ENCODE measurements at places on chromosomes 2 and 18.

DNA sequence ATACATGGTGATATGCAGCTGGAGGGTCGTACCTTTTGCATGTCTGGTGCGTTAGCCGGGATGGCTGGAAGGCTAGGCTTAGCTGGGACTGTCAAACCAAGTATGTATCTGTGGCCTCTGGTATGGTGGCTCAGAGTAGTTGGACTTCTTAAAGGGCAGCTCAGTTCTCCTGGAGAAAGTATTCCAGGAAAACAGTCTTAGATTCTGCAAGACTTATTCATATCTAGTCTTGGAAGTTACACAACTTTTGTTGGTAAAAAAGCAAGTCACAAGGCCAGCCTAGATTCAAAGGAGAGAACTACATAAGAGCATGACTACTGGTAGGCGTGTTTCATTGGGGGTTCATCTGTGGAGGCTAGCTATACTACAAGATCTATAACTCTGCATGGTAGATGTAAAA, 45.5 kb downstream of the EML4 start:
- no peak for DNase-seq

DNA sequence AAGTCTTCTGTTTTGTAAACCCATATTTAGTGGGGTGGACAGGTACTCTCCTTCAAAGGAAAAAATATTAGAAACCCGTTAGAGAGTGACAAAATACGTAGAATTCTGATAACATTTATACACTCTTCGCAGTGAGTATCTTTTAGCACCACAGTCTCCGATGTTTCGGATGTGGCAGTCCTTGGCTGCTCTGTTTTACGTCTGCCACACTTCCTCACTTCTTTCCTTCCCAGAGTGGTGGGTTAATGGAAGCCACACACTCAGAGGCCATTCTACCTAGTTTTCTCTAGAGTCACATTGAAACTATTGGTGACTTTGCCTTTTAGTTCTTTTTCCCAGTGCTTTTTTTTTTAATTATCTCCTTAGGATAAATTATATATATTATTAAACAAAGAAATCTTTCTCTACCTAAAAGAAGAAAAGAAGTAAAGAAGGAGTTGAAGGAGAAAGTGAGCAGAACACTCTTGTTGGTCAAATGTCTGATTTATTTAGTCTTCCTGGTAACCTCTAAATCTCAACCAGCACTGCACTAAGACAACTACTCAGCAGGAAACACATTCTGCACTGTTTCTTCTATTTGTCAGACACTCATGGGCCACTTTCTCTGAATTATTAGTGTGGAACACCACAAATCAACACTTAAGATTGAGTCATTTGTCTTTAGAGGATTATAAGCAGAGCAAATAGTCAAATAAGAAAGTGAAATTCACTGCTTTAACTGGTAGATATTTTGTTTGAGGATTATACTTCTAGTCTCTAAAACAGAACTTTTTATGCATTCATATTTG, 451.3 kb upstream of the TMEFF2 start:
- DNase-seq, result no peak

GRCh38 chr2:109473616-109474318, 140.0 kb downstream of the SEPTIN10 start:
- DNase-seq, result no peak

DNA sequence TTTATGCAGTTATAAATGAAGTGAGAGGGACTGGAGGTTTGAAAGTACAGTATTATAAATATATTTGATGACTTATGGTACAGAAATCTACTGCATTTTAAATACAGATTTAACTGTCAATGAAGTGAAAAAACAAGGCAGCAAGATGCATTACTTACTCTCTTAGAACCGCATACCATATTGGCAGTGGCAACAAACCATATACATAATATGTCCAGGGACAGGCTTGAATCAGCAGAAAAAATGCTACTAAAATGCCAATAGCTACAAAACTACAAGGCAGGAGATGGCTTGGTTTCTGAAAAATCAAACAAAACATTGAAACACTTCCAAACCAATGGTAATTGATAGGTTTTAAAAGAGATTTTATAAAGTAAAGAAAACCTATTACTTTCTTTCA, 77.2 kb downstream of the PIGN start:
- DNase-seq, result no peak

DNA sequence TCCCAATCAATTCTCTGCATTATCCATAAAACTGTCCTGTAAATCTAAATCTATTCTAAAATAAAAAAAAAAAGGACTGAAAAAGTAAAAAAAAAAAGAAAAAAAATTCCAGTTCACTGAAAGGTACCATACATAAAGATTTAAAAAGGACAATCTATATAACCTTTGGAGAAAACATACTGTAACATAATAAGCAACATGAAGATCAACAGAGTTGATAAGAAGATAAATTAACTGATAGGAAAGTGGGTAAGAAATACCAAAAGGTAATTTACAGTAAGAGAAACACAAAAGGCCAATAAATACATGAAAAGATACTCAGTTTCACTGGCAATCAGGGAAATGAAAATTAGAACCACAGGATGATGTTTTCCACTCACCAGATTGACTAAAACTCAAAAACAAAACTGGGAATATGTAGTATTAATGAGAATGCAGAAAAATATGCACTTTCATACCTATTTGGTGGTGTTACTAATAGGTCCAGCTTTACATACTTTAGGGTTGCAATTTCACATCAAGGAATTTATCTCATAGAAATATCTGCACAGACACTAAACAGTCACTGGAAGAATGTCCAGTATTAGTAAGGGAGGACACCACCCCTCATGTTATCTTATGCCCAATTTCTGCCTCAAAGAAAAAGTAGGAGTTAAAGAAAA, 48.3 kb upstream of the SEMA4C start:
- no peak for DNase-seq

GRCh38 chr2:183490914-183491313, 366.7 kb downstream of the NUP35 start:
- peak; percentile 34 for DNase-seq

DNA sequence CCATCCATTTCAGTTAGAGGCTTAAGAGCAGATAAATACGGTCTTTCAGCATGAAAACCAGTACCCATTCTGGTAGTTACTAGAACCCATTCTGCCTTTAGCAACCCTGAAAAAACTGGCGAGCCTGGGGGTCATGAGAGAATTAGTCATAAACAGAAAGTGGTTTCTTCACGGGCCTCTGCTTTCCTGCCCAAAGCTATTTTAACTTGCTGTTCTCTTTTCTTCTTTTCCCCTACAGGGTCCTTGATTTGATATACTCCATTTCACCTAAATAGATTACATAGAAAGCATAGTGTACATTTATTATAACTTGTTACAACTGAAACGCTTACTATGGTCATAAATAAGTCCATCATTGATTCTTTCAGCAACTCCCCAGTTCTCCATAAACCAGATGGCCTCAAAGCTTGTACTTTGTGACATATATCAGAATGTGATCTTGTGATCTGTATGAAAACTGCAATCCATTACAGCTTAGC, 48.3 kb downstream of the WDFY1 start:
- DNase-seq, result peak; percentile 83

DNA sequence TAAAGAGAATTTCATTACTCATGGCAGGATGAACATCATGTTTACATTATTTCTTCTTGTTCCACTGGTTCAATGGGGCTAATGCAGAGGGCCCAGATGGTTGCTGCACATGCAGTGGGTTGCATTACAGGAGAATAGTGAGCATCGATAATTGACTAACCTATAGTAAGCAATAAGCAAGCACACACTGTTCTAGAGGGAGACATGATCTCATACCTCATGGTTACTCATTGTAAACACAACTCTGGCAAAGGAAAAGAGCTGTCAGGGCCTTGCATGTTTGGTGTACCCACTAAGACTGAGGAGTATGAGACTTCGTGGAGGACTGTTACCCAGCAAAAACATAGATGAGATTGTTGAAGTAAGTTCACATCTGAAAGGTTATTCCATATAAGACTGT, 885.6 kb upstream of the VRK2 start:
- no peak for DNase-seq

DNA sequence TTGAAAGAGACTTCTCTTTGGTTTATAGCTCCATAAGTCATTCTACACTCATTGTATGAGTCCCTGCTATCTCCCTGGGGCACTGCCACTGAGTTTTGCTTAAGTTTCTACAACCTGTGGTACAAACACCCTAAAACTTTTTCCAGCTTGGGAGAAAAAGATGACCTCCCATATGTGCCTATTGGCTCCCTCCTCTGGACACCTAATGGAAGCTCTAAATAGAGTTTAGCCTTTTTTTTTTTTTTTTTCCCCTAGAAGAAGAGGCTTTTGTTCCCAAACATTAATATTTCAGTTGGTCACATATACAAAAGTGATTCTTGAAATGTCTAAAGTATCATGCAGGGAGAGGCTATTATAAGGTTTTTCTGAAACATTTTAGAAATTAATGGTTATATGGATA, 547.2 kb upstream of the TMEFF2 start:
- DNase-seq, result peak; percentile 4

GRCh38 chr2:41867553-41867952, 180.3 kb upstream of the PKDCC start:
- DNase-seq, result no peak

GRCh38 chr2:108623616-108624015, 89.3 kb downstream of the LIMS1 start:
- no peak for DNase-seq

- no peak for DNase-seq
Observed at GRCh38 chr2:122697415-122697814, 942.0 kb downstream of the TSN start.

GRCh38 chr2:148596018-148596417, 48.5 kb upstream of the EPC2 start:
- no peak for DNase-seq

DNA sequence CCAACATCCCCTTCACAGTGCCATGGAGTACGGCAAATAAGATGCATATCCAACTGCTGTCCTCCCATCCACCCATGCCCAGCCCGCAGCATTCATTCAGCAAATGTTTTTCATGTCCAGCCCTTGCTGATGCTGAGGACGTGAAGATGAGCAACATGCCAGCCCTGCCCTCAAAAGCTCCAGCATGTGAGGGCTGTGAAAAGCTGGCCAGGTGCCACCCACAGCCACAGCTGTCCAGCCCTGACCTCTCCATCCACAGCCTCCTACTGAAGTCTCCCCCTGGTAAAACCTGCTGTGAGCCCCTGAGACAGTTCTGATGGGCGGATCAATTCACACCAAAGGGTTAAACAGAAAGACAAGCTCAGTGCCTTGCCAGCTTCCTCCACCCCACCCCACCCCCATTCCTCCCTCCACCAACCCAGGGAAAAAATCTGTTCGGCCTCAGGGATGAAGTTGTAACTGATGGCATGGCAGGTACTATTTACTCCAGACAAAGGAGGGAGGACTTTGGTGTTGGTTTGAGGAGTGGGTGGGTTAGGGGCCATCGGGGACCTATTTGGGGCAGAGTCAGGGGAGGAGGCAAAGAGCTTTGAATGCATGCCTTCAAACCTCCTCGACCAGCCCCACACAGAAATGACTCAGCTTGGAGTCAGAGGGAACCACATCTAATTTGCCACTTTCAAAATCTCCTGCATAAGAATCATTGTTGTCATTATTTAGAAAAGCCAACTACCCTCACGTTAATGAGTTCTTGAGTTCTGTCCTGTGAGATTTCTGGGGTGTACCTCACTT, 4.3 kb downstream of the ZBTB7C start:
- DNase-seq, result peak; percentile 61

- DNase-seq, result peak; percentile 92
Observed at GRCh38 chr2:37196320-37197195, at the start of gene CEBPZOS. TSS of gene CEBPZOS (plus strand) at chr2:37196496. CDS start at chr2:37199705, 3,209 bp downstream.

DNA sequence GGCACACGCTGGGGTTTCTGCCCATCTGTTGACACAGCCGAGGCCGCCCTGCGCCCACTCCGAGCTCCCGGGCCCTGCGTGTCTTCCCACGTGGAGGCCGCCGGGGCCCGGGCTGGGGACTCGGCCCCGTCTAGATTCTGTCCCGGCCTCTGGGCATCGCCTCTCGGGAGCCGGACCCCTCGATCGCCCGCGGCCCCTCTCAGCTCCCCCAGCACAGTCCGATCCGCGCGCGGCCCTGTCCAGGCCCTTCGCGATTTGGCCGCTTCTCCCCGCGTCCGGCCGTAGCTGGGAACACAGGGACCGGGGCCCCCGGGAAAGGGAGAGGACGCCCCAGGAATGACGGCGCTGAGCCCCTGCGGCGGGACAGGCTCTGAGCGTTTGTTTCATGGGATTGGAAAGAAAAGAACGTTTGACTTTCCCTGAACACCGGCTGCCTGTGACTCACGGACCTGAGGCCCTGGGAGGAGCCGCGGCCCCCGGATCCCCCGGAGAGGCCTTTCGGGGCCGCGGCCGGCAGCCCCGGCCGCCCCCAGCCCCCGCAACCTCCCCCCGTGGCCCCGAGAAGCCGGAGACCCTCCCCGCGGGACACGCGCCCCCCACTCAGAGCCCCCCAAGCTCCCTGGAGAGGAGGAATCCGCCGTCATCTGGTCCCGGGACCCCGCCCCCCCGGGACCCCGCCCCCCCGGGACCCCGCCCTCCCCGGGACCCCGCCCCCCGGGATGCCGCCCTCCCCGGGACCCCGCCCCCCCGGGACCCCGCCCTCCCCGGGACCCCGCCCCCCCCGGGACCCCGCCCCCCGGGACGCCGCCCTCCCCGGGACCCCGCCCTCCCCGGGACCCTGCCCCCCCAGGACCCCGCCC, 62.7 kb upstream of the CTDP1 start:
- DNase-seq, result no peak

DNA sequence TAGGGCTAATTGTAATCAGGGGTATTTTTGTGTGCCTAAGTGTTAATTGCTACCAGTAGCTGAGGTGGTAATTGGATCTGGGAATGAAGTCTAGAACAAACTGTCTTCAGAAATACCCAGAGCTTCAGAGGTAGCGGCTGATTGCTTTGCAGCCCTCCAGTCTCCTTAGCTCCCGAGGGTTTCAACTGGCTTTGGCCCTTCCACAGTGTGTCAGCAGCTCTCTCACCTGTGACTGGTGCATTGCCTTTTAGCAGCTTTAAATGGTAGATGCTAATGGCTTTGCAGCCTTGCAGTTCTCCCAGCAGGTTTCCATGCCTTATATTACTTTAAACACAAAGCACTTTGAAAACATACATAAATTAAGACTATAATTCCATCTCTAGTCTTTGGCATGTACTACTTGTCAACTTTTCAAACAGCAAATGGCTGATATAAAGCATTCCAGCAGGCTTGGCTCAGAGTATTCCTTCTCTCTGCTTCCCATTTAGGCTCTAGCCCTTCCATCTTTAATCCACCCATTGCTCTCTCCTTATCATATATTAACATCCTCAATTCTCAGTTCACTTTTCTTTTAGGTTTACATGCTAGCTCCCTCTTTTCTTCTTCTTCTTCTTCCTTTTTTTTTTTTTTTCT, 156.4 kb upstream of the GALNT13 start:
- no peak for DNase-seq

DNA sequence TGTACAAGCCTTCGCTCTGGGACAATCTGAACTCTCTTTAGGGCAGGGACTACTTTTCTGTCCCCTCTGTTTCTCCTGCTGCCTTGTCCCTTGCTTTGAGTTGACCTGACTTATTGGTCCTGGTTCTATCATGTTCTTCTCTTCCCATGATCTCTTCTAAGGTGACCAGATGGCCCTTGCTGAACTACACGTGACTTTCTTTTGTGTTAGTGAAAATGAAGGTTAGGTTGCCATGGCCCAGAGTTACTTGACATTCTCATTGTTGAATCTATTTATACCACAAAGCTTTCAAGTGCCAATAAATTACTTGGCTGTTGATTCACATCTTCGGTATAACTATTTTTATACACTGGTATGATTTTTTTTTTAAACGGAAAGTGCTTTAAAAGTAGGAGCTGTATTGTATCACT, 24.4 kb downstream of the MRPL33 start:
- no peak for DNase-seq

GRCh38 chr18:47585136-47585535, 333.7 kb upstream of the SKOR2 start:
- DNase-seq, result no peak

- DNase-seq, result no peak
Observed at GRCh38 chr2:28128281-28128950, 237.9 kb downstream of the BABAM2 start.
